Central memory CD4-positive, alpha-beta T cell (primary cell): ENCODE measurements at places on chromosomes 1 and 21.

GRCh38 chr1:197287863-197288262 is 19.8 kb downstream of the CRB1 start:
- no peak for DNase-seq

DNA sequence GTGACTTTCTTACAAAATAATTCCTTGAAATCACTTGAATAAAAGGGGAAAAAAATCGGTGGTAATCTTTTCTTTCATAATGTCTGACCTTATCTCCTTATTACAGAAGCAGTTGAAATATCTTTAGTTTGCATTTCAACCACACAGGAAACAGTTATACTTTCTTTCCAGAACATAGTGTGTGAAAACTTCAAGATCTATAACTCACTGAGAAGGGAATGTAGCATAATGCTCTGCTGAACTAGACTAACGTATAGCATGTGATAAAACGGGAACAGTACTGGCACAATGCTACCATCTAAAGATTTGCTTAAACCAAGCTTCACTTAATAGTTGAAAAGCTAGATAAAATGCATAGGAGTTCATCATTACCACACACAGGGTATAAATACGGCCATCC is 45.0 kb downstream of the VAV3 start:
- no peak for DNase-seq

DNA sequence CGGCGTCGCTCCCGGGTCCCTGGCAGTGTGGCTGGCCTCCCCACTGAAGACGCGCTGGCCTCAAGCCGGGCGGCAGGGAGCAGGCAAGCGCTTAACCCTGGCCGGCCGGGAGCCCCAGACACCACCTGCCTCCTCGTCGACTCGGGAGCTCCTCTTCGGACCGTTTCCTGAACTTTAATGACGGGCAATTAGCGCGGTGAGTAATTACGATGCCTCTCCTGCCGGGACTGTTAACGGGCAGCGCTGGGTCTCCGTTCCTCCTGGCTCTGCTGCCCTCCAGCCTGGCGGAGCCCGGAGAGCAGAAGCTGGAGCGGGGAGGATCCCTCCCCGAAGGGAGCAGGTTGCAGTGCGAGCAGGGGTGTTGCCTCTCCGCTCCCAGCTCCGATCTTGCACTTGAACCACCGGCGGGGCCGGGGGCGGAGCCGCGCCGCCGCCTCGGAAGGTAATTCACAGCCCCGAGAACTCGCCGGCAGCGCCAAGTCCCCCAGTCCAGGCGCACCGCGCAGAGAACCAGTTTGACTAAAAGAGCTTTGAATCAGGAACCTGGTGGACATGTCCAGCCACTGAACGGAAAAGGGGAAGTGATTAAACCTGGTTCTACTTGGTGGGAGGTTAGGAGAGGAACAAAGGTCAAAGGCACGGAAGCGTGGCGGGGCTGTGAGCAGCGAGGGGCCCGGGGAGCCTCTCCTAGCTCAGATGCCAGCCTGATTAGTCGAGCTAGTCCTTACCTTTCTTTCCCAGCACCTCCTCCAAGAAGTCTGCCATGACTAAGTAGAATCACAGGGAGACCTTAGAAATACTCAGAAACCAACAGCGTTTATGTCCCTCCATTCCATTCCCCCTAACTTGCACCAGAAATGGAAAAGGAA is 18.3 kb upstream of the PLEKHA6 start:
- peak; percentile 33 for DNase-seq

- DNase-seq: no peak
Observed at GRCh38 chr1:226712742-226713419, 26.2 kb downstream of the ITPKB start.

DNA sequence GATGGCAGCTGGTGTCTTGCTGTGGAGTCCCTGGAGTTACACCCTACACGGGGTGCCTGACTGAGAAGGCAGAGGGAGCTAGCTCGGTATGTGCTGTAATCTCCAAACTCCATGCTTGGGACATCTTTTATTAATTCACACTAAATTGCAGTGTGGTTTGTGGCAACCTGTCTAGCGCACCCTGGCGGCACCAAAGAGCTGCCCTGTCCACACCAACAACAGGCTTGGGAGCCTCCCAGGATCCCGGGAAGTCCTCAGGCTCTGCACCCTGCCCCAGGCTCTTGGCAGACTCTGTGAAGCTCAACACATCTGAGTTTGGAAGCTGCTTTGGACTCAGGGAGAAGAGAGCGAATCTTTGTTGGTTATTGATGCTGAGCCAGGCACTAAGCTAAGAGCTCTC is 138.9 kb downstream of the IGSF21 start:
- no peak for DNase-seq

DNA sequence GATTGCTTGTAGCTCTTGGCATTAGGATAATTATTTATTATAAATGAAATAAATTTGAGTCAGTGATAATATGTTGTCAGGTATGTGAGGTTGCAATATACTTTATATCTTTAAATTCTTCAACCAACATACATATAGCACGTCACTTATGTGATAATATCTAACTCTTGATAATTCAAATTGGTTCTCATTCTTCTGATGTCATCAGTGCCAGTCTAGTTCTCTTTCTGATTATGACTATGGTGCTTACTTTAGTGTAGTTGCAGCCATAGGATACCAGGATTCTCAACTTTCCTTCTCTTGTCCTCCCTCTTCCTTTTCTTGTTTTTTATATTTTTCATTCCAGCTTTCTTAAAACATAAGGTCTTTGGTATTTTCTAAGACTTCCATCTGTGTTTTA is 34.8 kb upstream of the ATP6V1G3 start:
- DNase-seq: no peak

DNA sequence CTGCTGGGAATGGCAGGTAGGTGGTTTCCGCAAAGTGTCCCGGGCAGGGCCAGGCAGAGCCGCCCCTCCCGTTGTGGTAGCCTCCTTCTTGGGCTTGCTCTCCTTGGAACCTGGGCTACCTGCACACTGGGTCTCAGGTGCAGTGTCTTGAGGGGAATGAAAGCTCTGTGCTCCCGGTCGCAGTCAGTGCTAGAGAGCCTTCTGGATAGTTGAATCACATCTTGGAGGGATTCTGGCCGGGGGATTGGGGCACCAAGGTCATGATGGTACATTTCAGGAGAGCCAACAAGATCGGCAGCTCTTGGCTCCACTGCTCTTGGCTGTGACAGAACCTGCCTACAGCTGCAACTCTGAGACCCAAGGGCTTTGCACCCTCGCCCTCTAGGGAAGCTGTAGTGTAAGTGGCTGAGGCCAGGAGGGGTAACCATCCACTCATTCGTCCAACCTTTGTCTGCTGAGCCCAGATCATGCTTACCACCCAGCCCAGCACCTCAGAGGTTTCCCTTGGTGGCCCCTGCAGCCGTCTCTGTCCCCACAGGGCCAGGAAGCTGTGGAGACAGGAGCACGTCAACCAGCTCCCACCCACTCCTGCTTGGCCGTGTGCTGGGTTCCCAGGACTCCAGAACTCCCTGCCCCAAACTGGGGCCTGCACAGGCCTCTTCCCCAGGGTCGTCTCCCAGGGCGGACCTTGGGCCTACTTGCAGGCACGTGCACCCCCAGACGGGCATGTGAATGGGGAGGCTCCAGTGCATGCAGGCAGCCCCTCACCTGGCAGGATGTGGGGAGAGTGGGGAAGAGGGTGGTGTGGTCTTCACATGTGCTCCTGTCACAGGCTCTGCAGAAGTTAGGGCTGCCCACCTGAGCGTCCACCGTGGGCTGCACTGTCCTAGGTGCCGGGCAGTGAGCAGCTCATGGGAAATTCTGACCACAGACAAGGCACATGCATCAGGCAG is 40.0 kb downstream of the NTPCR start:
- DNase-seq: no peak

DNA sequence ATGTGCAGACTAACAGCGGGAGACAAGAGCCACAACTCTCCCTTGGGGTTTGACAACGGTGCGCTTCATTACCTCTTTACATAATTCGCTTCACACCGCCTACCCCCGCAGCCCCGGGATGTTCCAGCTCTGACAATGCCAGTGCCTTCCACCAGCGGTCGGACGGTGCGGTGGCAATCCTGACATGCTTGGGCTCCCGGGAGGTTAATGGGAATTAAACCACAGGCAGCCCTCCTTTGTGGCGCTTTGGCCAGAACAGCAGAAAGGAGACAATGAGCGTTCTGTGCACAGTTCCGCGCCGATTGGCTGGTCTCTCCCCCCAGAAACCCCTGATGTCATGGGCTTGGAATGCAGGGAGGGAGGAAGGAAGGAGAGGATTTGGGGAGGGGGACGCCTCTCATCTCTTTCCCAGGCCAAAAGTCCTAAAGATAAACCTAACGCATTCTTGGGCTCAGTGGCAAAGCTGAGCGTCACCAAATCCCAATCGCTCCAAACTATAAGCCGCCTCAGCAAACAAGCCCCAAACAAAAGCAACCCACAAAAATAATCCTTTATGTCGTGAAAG is 1.3 kb downstream of the CNN3 start:
- DNase-seq: no peak

- DNase-seq: no peak
Observed at GRCh38 chr1:1020000-1020404, at the start of gene AGRN. Gene AGRN (plus strand): TSS chr1:1020120. CDS start chr1:1020173, 53 bp downstream.

GRCh38 chr1:35850716-35851115 is 32.3 kb upstream of the AGO1 start:
- no peak for DNase-seq

- no peak for DNase-seq
Observed at GRCh38 chr21:35467566-35467965, 418.5 kb upstream of the RUNX1 start.

DNA sequence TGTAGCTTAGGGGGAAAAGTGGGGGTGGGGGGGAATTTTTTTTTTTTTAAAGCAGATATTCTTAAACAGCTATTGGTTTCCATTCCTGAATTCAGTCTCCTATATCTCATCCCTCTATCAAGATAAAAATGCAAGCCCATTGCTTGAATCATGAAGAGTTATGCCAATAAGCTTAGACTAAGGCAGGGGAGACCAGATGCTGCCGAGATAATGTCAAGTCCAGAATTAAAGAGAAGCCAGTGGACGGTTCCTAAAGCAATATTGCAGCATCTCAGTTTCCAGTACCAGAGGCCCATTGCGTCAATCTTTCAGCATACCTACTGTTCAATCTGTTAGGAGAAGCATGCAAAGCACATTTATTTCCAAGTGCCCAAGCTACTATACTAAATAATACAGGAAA is 309.4 kb downstream of the BARHL2 start:
- DNase-seq: no peak

- DNase-seq: no peak
Observed at GRCh38 chr1:158118713-158119402, 61.8 kb upstream of the CD1D start.

- no peak for DNase-seq
Observed at GRCh38 chr1:150056407-150056806, 11.2 kb upstream of the VPS45 start.

- DNase-seq: no peak
Observed at GRCh38 chr1:114112775-114113174, 40.9 kb downstream of the SYT6 start.

- no peak for DNase-seq
Observed at GRCh38 chr1:159823406-159823805, 3.3 kb upstream of the SLAMF8 start.

- peak; percentile 29 for DNase-seq
Observed at GRCh38 chr1:86741947-86742572, 37.7 kb downstream of the SH3GLB1 start.

GRCh38 chr1:170547255-170547654 is 15.3 kb downstream of the GORAB start:
- DNase-seq: no peak

- DNase-seq: no peak
Observed at GRCh38 chr1:202860744-202861419, 28.1 kb downstream of the RABIF start.

- DNase-seq: no peak
Observed at GRCh38 chr1:68365709-68366382, 83.9 kb downstream of the RPE65 start.

GRCh38 chr1:77016386-77016985 is 149.2 kb downstream of the ST6GALNAC5 start:
- DNase-seq: no peak

DNA sequence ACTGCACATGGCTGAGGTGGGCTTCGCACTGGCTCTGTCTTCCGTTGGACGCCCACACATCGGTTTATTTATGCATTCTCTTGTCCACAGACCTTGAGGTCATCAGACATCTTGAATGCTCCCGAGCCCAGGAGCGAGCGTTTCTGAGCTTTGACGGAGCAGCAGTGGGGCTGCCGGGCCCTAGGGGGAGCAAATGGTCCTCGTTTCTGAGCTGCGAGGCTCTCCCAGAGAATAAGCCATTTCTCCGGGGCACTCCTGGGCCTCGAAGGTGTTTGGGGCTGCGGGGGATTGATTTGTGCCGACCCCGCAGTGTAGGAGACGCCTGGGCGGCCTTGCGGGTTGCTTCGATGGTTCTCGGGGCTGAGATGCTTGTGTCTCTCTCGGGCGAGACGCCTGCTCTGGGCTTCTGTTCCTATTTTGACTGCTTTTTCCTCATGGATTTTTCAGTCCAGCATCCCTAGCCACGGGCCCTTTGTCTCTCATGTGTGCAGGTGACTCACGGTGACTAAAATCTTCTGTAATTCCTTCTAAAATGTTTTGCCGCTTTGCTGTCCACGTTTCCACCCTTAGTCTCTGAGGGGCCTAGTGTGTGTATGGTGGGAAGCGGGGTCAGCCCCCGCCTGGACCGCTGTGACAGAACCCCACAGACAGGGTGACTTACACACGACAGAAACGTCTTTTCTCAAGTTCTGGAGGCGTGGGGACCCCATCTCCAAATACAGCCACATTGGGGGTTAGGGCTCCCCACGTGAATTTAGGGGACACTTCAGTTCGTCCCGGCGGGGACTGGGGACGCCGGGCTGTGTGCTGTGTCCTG is 62.1 kb downstream of the FAAP20 start:
- no peak for DNase-seq

- DNase-seq: no peak
Observed at GRCh38 chr1:4002061-4002521, 102.0 kb upstream of the C1orf174 start.

DNA sequence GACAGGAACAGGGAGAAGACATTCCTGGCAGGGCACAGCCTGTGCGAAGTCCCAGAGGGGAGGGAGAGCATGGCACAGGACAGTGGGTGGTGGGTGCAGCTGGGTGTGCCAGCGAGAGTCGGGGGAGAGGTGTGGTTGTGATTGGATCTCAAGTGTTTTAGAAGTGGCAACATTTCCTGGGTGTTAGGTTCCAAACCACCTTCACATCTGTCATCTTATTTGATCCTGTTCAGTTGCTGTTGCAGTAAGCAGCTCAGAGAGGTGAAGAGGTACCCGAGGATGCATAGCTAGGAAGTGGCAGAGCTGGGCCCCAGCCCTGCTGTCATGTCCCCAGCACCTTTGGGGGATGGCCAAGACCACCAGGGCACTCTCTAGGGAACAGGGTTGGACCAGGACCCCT is 22.0 kb upstream of the DISP3 start:
- no peak for DNase-seq

GRCh38 chr1:222784371-222784770 is 30.5 kb upstream of the DISP1 start:
- no peak for DNase-seq
